ENCODE measurements at places on chromosomes 3 and 15. TPM values are rescaled to one million over a fixed set of nuclear protein-coding genes. Genes with fewer than 3 reads are reported as not detected.

The COL6A5 gene
- total RNA-seq = 0.57 TPM

The SLC51B gene
- total RNA-seq = 0.68 TPM

GRCh38 chr3:25035526-25035925, 392.5 kb upstream of the RARB start:
- H3K27ac ChIP-seq = no peak overlapping the region
- H3K4me3 ChIP-seq = no peak overlapping the region
- H3K36me3 ChIP-seq = no peaks in the 10 kb centered on the region
- no peaks in the 10 kb centered on the region for H3K27me3 ChIP-seq
- no peaks in the 10 kb centered on the region for H3K4me1 ChIP-seq

DNA sequence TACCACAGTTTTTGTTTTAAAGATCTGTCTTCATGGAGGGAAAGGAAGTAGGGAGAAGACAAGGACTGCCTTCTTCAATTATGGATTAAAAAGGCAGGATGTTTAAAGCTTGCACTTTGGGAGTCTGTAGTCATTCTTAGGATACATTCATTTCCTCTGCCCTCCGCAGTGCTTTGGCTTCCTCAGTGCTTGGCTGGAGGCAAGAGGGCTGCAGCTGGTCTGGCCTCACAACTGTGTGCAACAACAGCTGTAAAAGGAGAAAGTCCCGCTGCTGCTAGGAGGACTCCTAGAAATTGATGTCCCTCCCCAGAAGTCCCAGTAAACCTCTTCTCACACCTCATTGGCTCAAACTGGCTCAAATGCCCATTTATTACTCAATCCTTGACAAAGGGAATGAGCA, 54.4 kb upstream of the PPP2R3A start:
- no peaks in the 10 kb centered on the region for H3K27me3 ChIP-seq
- no peak overlapping the region for H3K27ac ChIP-seq
- DNase-seq = no peak
- no peaks in the 10 kb centered on the region for H3K36me3 ChIP-seq
- no peak overlapping the region for H3K4me3 ChIP-seq

- no peak overlapping the region for H3K4me3 ChIP-seq
- H3K4me1 ChIP-seq = no peaks in the 10 kb centered on the region
- H3K36me3 ChIP-seq = no peaks in the 10 kb centered on the region
These were observed 134.7 kb downstream of the NR2E3 start for GRCh38 chr15:71945012-71945411.

DNA sequence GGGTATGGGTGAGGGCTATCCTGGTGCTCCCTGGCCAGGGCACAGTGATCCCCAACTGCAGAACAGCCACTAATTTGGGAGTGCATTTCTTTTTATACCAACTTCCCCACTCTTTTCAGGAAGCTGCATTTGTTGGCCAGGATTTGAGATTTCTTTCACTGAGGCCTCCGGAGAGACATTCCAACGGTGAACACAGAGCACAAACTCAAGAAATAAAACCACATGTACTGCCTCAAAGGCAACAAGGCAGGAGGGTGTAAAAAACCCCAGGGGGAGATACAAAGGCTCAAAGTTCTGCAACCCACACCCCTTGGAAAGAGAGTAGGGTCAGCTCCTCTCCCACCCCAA, 65.3 kb downstream of the CPN2 start:
- no peak overlapping the region for H3K27ac ChIP-seq
- no peaks in the 10 kb centered on the region for H3K36me3 ChIP-seq

- no peaks in the 10 kb centered on the region for H3K36me3 ChIP-seq
- H3K27ac ChIP-seq = no peak overlapping the region
- no peaks in the 10 kb centered on the region for H3K4me1 ChIP-seq
- no peak for DNase-seq
- H3K27me3 ChIP-seq = no peaks in the 10 kb centered on the region
- H3K4me3 ChIP-seq = no peak overlapping the region
These were observed 258.1 kb upstream of the MCTP2 start for GRCh38 chr15:93973287-93973686.

DNA sequence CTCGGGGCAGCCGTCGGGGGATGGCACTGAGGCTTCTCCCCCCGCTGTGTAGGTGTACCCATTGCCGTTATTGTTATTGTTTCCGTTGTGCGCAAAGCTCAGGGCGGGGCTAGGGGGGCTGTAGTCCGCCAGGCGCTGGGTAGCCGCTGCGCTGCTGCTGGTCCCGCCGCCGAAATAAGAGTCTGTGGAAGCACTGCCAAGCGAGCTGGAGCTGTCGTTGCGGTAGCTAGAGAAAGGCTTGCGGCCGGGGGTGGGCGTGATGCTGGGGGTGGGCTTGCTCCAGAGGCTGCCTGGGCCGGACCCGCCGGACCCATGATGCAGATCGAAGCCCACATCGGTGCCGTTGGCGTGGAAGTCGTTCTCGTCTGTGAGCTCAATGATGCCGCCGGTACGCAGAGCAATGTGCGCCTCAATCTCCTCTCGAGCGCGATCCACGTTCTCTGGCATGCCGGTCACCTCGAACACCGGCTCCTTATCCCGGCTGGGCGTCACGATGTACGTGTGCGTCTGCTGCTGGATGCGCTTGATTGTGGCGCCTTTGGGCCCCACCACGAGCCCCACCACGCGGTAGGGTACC, 1.9 kb downstream of the MEX3B start:
- H3K27me3 ChIP-seq = no peaks in the 10 kb centered on the region
- H3K4me1 ChIP-seq = no peaks in the 10 kb centered on the region
- peak overlapping the region; percentile 87 for H3K27ac ChIP-seq
- peak overlapping the region; percentile 65 for H3K4me3 ChIP-seq
- H3K36me3 ChIP-seq = no peaks in the 10 kb centered on the region
- no peak for DNase-seq

- H3K27me3 ChIP-seq = no peaks in the 10 kb centered on the region
- no peak overlapping the region for H3K4me3 ChIP-seq
- no peaks in the 10 kb centered on the region for H3K4me1 ChIP-seq
These were observed 582.2 kb upstream of the PPP2R3A start for GRCh38 chr3:135383301-135383700.

The ALPK3 gene
- total RNA-seq = 7.2 TPM

DNA sequence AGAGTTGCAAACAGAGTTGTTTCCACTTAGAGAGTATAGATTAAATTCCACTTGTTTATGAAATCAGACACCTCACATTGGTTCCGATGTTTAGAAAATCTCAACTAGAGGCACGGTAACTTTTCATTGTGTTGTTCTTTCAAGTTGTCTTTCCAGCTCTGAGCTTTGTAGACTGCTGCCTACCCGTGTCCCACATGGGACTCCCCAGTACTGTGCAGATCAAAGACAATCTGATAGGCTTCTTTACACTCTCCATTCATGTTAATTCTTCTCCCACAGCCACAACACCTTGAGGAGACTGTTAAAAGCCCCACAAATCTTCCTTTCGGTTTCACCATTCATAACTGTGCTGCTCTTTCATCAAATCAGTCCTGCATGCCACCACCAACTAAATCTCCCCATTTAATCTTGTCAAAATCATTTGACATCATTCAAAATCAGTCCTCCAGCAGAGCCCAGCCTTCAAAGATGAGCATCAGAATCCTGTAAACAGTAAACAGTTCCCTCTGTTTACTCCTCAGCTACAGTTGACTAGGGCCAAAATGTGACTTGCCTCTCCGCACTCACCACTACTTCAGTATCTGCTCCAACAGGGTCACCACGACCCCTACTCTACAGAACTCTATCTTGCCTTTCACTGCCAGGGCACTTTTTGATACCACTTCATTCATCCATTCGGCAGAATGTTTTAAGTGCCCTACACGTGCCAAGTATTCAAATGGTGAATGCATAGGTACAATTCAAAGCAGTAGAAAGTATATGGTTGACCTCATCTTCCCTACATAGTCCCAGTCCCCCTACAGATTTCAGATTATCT, 8.3 kb downstream of the ANXA2 start:
- no peak for DNase-seq
- no peaks in the 10 kb centered on the region for H3K36me3 ChIP-seq

The SOX14 gene
- total RNA-seq = 0.80 TPM

- peaks cover 6% of the 10 kb centered on the region for H3K4me1 ChIP-seq
- no peak overlapping the region for H3K4me3 ChIP-seq
These were observed 136.8 kb upstream of the ACP3 start for GRCh38 chr3:132180337-132180791.

- no peak overlapping the region for H3K27ac ChIP-seq
- no peak overlapping the region for H3K4me3 ChIP-seq
- no peak for DNase-seq
- no peaks in the 10 kb centered on the region for H3K36me3 ChIP-seq
- H3K27me3 ChIP-seq = no peaks in the 10 kb centered on the region
- H3K4me1 ChIP-seq = no peaks in the 10 kb centered on the region
These were observed 289.4 kb downstream of the LSAMP start for GRCh38 chr3:116155841-116156240.

DNA sequence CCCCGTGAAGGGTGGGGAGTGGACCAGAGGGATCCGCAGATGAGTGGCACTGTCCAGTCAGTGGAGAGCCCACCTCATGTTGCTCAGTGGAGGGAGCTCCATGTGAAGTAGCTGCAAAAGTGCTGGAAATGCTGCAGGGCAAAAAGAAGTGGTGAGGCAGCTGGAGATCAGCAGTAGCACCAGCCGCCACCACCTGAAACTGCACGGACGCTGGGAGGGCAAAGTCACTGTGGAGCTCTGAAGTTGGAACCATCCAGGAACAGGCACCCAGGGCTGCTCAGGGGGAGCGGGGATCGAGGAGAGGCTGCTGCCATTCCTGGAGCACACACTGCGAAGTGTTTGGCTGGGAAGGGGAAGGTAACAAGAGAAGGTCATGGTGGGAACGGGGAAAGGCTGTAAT, 6.4 kb upstream of the ALDH1L1 start:
- no peak for DNase-seq
- H3K36me3 ChIP-seq = no peaks in the 10 kb centered on the region
- no peaks in the 10 kb centered on the region for H3K4me1 ChIP-seq
- no peaks in the 10 kb centered on the region for H3K27me3 ChIP-seq

The CHRM5 gene
- 0.11 TPM for total RNA-seq

- no peaks in the 10 kb centered on the region for H3K27me3 ChIP-seq
- no peaks in the 10 kb centered on the region for H3K4me1 ChIP-seq
- H3K4me3 ChIP-seq = no peak overlapping the region
- H3K27ac ChIP-seq = no peak overlapping the region
These were observed 42.4 kb downstream of the TNIK start for GRCh38 chr3:171417813-171418212.

DNA sequence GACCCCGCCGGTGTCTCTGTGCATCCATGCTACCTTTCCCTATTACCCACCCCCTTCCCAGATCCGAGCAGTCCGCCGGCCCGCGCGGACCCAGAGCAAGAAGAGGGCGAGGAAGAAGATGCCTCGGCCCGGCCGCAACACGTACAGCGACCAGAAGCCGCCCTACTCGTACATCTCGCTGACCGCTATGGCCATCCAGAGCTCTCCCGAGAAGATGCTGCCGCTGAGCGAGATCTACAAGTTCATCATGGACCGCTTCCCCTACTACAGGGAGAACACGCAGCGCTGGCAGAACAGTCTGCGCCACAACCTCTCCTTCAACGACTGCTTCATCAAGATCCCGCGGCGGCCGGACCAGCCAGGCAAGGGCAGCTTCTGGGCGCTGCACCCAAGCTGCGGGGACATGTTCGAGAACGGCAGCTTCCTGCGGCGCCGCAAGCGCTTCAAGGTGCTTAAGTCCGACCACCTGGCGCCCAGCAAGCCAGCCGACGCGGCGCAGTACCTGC, 788 bp downstream of the FOXB1 start:
- no peaks in the 10 kb centered on the region for H3K36me3 ChIP-seq
- no peak overlapping the region for H3K4me3 ChIP-seq
- peaks cover 57% of the 10 kb centered on the region for H3K27me3 ChIP-seq
- DNase-seq = no peak

DNA sequence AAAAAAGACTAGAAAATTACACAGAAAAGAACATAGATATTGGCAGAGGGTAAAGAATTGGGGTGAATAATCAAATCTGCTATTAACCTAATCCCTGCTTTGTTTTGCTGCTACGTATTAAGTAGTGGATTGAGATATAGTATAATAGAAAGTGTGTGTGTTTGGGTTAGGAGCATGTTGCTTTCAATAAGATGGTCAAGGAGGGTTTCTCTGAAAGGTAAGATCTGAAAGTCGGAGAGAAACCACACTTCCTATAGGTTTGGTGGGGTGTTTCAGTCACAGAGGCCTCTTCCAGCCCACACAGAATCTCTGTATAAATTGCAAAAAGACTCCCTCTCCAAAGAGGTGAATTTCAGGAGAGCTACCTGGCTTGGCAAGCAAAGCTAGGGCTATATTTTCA, 345.7 kb upstream of the SATB1 start:
- no peaks in the 10 kb centered on the region for H3K4me1 ChIP-seq
- DNase-seq = no peak
- H3K27me3 ChIP-seq = no peaks in the 10 kb centered on the region
- H3K4me3 ChIP-seq = no peak overlapping the region

DNA sequence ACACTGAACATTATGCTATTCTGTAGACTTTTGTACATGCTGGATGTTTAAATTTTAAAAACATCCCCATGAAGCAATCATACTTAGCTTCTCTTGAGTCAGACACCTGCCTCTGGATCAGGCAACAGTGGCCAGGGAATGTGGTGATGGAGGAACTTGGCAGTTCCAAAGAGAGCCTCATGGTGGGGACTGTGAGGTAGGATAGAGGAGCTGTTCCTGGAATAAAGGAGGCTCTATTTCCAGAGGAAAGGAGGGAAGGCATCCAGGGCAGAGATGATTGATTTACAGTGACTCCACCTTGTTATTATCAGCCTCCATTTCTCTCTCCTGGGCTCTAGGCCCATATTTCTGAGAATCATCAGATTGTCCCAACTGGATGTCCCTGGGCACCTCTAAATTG, 35.0 kb upstream of the ABHD17C start:
- no peak overlapping the region for H3K27ac ChIP-seq
- no peaks in the 10 kb centered on the region for H3K27me3 ChIP-seq
- H3K36me3 ChIP-seq = no peaks in the 10 kb centered on the region
- no peaks in the 10 kb centered on the region for H3K4me1 ChIP-seq

The NME9 gene
- total RNA-seq = not detected

DNA sequence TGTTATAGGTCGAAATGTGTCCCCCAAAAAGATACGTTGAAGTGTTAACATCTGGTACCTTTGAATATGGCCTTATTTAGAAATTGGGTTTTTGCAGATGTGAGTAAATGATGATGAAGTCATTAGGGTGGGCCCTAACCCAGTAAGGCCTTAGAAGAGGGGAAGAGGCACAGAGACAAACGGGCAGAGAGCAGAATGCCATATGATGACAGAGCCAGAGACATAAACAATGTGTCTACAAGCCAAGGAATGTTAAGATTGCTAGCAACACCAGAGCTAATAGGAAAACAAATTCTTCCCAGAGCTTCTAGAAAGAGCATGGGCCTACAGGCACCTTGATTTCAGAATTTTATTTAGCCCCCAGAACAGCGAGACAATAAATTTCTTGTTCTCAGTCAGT, 693.1 kb upstream of the NECTIN3 start:
- DNase-seq = no peak
- no peaks in the 10 kb centered on the region for H3K36me3 ChIP-seq
- no peak overlapping the region for H3K4me3 ChIP-seq
- no peaks in the 10 kb centered on the region for H3K4me1 ChIP-seq
- no peaks in the 10 kb centered on the region for H3K27me3 ChIP-seq

GRCh38 chr15:65621638-65622037, at the start of gene SLC24A1:
Gene SLC24A1, plus strand, starts transcription at chr15:65621938. Its CDS starts 2,143 bp downstream, at chr15:65624081.
- DNase-seq = no peak
- H3K4me1 ChIP-seq = no peaks in the 10 kb centered on the region
- no peak within 1 kb of the TSS for H3K4me3 ChIP-seq
- no peaks in the 10 kb centered on the region for H3K27me3 ChIP-seq
- no peaks in the 10 kb centered on the region for H3K36me3 ChIP-seq

Measured in prostate gland (tissue), 2 donors.